ENCODE measurements at places on chromosomes 7 and 10. TPM values are rescaled to one million over a fixed set of nuclear protein-coding genes. Genes with fewer than 3 reads are reported as not detected.

GRCh38 chr7:115145512-115145911, 223.6 kb downstream of the MDFIC start:
- peak; percentile 39 for DNase-seq

DNA sequence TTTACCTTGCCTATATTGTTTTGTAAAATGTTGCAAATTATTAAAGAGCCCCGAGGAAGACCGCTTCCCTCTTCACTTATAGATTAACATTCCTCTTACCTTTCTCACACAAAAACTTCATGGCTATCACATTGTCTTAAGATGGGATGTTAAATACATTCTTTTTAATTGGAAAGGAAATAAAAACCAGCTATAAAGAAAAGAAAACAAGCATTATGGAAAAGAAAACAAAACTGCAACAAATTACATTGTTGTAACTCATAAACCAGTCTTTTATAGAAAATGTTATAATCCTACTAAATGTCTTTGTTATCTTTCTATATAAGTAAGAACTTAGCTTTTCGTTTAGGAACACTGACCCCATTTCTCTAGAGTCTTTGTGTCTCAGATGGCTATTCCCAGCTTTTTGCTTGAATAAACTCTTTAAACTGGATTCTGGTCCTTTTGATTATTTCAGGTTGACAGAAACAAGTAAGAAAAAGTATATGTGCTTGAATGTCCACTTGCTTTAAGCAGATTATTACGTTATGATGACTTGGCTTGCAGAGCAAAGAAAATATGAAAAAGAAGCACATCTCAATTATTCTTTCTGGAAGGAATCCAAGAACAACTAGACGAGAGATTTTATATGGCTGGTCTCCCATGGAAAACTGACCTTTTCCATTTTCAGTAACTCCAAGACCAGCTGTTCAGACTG, 128.2 kb downstream of the AKR1D1 start:
- DNase-seq: no peak

GRCh38 chr10:96524741-96525140, 11.0 kb upstream of the TLL2 start:
- DNase-seq: no peak

DNA sequence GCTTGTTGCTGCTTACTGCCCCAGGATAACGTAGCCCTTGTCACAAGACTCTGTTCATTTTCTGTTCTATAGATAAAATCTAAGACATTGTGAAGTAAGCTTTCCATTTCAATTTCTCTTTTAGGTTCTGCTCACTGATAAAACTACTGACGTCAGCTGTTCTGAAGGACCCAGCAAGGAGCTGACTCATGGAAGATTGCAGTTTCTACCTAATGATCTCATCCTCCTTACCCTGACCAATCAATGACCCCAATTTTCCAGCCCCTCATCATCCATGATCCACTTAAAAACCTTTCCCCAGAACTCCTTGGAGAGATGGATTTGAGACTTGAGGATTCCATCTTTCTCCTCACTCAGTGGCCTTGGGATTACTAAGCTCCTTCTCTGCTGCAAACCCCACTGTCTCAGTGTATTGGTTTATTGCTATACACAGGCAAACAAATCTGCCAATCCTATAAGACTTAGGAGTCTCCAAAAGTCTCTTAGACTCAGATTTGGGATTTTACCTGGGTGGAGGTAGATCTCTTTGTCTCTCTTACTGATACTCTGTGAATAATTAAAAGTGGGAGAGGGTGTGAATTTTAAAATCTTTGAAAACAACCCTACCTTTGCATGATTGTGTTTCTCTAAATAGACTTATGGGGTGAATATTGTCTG, 109.2 kb upstream of the TRIM24 start:
- no peak for DNase-seq

DNA sequence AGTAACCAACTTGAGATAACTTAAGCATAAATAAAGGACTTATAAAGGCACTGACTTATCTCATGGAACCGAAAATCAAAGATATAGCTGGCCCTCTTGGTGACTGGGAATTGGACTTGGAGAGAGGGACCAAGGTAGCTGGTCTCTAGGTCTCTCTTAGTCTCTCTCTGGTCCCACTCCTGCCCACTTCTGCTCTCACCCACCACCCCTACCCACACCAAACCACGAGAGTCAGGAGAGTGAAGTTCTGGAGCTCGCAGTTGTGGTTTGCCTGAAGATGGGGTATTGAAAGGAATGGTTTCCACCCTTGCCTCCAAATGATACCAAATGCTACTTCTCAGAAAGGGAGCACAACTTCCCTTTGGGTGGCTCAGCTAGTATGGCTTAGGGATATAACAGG, 216.3 kb downstream of the LRMDA start:
- DNase-seq: no peak

DNA sequence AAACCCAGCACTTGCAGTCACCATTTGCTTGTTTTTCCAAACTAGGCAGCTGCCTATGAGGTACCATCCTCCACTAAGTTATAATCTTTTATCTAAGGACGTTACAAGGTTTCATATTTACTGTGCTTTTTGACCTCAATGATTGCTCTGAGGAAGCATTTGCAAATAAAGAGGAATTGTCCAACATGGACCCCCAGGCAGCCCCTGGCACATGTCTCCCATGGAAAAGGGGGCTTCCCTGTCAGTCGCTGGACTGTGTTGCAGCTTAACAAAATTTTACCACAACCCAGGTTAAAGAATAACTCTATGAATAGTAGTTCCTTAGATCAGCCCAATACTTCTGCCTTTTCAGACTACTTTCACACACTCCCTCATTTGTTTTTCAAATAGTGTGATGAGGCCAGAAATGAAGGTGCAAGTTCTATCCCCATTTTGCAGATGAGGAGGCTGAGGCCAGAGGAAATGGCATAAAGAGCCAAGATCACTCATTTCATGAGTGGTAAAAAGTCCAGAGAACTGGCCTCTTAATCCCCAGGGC, 52.8 kb upstream of the ZPBP start:
- no peak for DNase-seq

DNA sequence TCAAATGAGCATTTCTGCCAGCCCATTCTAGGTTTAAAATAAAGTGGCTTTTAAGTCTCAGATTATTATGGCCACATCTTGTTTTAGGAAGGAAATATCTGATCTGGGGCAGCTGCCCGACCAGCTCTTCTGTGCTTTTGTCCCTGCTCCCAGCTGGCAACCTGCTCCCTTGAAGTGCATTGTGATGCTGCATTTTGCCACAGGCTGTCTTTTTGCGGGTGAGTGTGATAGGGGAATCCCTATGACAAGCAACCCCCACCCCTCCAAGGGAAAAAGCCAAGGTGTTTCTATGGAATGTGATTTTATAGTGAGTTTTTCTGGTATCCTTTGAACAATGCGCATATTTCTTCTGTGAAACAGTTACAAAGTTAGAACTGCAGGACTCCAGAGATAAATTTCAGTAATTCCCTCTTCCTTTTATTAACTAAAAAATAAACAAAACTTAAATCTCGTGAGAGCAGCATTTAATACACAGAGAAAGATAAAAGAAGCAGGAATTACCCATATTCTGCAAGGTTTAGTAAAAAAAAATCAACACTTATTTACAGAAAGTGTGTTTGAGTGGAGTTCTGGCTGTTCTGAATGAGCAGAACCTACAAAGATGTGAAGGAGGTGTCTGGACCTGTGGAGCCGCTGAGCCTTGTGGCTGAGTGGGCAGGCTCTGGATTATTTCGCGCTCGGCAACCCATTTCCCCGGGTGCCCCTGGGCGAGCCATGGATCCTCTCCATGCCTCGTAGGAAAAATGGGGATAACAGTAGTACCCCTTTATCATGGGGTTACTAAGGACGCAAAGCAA, 10.1 kb upstream of the HPS1 start:
- DNase-seq: no peak

DNA sequence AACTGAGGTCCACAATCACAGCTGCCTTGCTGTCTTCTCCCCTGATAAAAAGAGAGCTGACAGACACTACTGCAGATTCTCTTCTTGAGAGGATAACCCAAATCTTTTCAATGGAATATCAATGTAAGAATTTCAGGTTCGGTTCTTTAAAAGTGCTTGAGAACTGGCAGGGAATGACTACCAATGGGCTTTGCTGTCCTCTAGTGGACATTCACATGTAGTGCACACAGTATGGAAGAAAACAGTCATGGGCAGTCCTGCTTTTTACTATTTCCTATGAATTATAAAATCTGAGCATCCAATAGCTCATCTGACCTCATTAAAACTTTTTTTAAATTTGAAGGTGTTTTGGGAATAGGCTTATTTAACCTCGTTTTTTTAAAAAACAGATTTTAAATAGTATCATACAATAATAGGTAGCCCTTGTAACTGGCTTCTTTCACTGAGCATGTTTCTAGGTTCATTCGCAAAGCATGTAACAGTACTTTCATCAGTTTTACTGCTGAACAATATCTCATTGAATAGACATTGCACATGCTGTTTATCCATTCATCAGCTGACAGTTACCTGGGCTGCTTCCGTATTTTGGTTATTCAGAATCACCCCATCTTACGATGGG, 18.3 kb downstream of the FZD9 start:
- peak; percentile 74 for DNase-seq

DNA sequence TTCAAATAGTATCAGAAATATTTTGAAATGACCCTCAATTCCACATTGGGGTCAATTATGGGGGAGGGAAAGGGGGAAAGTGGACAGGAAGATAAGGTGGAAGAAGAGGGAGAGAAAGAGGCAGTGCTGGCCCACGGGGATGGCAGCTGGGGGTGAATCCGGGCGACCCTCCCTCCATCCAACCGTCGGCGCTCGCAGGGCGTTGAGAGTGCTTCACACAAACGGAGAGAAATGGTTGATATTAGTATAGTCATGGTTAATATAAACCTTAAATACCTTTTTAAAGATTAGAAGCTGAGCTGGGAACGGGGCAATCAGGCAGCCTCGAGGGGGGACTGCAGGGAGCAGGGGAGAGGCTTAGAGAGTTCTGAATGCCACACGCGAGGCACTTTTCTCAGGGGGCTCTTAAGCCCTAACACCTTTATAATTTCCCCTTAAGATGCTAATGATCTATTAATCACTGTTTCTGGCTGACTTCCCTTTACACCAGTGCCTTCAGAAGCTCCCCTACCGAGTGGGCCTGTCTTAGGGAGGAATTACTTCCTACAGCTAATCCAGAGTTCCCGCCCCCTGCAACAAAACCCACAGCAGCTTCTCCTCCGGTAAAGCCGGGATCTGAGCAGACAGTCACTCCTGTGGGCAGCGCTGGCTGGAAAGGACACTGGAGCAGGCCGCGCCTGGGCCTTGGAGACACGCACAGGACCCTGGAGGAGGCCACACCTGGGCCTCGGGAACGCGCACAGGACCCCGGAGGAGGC, 39.5 kb downstream of the PRKAG2 start:
- DNase-seq: no peak

- DNase-seq: no peak
Measured at GRCh38 chr7:42405782-42406181, 168.8 kb upstream of the GLI3 start.

DNA sequence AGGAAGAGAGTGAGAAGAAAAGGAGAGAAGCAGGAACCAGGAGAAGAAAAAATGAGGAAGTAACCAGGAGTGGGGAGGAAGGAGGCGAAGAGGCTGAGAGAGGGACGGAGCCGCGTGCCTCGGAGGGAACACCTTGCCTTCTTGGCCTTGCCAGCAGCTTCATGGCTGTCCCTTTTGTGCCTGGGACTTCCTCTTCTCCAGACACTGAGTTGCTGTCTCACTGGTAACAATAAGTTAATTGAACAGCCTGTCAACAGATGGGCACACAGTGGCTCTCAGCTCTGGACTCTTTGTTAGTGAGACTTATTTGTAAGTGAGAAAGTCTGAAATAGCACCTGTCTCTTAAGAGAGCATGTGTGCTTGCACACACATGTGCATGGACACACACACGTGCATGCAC, 83.2 kb downstream of the GATA3 start:
- no peak for DNase-seq

DNA sequence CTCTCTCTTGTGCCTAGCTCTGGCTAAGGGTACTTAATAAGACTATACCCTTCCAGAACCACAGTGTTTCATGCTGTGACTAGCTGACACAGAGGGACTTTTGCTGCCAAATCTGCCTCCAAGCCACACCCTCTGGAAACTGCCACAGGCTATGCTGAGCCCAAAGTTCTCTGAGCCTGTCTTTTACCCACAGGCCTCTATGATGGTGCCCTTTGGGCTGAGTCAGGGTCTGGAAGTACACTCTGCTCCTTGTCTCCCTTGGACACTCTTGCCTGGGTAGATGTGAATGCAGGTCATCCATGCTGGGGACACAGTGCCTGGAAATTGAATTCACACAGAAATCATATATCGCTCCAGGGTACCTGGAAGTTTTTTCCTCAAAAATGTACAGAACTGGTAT, 22.6 kb downstream of the DYDC1 start:
- DNase-seq: no peak

DNA sequence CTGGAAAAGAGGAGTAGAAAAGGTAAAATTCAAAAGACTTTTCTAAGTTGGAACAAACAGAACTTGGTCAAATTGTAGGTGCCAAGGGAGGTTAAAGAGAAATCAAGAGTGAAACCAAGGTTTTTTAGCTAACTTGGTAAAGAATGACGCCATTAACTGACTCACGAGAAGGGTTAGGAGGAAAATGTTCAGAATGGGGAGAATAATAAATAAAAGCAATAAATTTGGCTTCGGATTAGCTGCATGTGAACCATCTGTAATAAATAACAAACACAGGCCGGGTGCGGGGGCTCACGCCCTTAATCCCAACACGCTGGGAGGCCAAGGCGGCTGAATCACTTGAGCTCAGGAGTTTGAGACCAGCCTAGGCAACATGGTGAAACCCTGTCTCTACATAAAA, 71.9 kb upstream of the SRRM3 start:
- DNase-seq: no peak

DNA sequence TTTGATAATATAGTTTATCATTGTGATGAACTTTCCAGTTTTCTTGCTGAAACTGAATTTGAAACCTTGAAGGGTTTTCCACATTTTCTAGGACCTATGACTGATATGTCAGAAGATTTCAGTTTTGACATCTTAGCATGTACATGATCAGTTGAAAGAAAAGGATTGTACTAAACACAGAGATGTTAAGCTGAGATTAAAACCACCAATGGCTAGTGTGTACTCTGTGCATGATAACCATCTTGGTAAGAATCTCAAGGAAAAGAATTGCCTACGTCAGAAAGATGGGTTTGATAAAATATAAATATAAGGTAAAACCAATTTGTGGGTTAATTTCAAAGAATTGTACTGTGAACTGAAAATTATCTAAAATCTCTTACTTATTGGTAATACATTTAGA, 776.4 kb downstream of the GATA3 start:
- no peak for DNase-seq

DNA sequence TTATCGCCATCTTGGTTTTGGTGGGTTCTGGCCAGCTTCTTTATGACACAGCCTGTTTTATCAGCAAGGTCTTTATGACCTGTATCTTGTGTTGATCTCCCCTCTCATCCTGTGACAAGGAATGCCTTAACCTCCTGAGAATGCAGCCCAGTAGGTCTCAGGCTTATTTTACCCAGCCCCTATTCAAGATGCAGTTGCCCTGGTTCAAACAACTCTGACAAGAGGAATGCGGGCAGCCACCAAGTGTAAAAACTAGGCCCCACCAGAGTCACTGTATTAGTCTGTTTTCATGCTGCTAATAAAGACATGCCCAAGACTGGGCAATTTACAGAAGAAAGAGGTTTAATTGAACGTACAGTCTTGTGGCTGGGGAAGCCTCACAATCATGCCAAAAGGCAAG, 671.3 kb downstream of the SORCS1 start:
- DNase-seq: no peak

CDH23 gene
- under 0.01 TPM for total RNA-seq

EVX1 gene
- not detected for total RNA-seq

TSPAN15 gene
- total RNA-seq: not detected

SPDYE6 gene
- total RNA-seq: not detected

ADAM8 gene
- total RNA-seq: under 0.01 TPM

ELN gene
- 2.2 TPM for total RNA-seq
